ENCODE measurements at places on chromosomes 7 and 10.

DNA sequence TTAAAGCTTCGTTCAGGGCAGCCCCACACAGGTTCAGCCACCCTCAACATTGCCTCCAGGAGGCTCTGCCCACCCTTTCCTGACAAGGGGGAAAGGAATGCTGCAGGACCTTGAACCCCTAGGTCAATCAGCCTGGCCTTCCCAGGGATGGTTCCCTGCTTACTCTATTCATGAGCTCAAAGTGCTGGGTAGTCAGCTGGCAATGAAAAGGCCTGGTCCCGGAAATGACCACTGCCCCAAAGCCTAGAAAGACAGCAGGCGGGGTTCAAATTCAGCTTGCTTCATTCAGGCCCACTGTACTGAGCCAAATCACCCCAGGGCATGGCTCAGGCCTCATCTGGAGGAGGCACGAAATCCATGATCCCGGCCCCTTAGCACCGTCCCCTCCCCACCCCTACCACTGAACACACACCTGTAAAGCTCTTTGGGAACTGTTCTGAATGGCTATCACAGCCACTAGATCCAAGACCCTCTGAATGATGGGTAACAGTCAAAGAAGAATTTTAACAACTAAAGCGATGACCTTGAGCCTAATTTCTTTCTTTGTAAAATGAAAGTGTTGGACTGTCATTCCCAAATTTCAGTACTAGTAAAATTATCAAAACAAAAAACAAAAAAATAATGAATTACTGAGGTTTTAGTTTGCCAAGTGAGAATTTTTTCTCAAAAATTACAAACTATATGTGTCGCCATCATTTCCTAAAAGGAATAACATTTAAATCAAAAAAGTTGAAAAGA is 1.0 kb downstream of the URGCP start:
- DNase-seq = no peak

GRCh38 chr10:7316839-7317238 is 94.0 kb downstream of the SFMBT2 start:
- DNase-seq = no peak

DNA sequence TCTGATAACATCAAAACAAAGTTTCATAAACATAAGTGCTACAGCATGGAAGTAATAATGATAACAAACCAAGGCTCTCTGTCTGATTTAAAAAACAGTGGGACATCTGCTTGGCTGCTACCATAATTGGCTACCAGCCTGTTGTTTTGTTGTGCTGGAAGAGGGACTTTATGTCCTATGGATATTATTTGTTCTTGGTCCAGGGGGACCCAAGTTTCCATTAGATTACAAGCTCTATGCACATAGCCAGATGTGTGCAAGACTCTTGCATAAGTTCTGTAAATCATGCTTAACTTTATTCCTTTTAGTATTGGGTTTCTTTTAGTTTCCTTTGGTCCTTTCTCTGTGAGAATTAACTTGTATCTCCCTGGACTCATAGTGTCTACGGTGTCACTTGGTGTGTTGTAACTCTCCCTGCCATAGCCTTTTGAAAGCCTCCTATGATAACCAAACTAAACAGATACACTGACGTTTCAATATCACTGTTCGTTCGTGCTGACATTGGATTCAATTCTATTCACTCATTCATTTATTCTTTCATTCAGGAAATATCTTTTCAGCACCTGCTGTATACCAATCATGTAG is 41.4 kb upstream of the CD36 start:
- DNase-seq = no peak

- DNase-seq = no peak
Measured at GRCh38 chr10:11832042-11832441, 8.9 kb downstream of the PROSER2 start.

- no peak for DNase-seq
Measured at GRCh38 chr7:35694161-35694783, 663 bp downstream of the HERPUD2 start.

GRCh38 chr7:82388138-82388537 is 55.4 kb downstream of the CACNA2D1 start:
- DNase-seq = no peak

DNA sequence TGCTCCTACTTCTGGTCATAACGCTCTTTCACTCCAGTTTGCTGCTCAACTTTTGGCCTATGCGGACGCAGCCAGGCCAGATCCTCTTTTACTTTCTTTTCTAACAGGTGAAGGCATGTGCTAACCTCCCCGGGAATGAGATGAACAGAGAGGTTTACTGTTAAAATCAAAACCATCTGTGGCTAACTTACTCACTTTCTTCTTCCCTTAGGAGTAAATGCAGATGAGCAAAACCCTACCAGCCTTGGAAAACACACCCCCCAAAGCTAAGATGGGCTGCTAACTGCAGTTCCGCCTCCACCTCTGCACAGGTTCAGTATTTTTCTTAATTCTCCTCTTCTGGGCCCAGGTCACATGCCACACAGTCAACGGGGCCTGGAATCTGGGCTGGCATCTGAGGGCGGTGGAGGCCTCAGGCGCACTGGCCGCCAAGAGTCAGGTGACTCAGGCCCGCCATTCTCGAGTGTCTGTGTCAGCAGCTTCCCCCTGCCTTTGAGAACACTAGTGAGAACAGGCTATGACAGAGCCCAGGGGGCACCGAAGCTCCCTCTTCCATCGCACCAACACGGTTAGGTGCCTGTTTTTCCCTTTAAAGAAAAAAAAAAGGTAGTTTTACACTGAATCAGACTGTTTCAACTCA is 11.1 kb downstream of the FAM53B start:
- DNase-seq = no peak

- no peak for DNase-seq
Measured at GRCh38 chr10:36612436-36612835, 513.0 kb upstream of the ANKRD30A start.

- DNase-seq = peak; percentile 25
Measured at GRCh38 chr10:126041804-126042231, 145.5 kb downstream of the FANK1 start.

DNA sequence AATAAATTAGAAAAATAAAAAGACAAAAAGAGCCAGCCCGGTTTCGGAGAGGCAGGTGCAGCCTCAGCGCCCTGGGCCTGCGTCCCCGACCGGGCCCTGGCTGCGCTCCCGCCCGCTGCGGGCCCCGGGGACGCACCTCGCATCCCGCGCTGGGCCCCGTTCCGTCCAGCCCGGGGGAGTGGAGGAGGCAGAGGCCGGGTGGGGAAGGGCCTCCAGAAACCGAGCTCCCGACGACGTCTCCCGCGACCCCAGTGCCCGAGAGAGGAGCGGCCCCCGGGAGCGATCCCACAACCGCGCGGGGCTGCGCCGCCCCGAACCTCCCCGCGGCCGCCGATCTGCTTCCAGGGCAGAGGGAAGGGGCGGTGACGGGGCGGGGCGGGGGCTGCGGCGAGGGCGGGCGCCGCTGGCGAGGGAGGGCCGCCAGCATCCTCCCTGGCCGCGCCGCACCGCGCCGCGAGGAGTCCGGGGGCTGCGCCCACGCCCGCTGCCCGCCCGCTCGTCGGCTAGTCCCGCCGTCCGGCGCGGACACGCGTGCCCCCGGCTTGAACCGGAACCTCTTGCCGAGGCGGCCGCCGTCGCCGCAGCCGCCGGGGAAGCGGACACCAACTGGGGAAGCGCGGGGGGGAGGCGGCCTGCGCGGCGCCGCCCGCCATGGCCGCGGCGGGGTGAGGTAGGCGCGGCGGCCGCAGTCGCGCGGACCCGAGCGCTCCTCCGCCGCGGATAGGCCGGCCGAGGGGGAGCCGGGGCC is at the start of gene CCNY:
CCNY (plus strand) TSS at position 426 of the 748 bp plus-strand sequence. CDS start 545 bp downstream, outside the sequence.
- no peak for DNase-seq

DNA sequence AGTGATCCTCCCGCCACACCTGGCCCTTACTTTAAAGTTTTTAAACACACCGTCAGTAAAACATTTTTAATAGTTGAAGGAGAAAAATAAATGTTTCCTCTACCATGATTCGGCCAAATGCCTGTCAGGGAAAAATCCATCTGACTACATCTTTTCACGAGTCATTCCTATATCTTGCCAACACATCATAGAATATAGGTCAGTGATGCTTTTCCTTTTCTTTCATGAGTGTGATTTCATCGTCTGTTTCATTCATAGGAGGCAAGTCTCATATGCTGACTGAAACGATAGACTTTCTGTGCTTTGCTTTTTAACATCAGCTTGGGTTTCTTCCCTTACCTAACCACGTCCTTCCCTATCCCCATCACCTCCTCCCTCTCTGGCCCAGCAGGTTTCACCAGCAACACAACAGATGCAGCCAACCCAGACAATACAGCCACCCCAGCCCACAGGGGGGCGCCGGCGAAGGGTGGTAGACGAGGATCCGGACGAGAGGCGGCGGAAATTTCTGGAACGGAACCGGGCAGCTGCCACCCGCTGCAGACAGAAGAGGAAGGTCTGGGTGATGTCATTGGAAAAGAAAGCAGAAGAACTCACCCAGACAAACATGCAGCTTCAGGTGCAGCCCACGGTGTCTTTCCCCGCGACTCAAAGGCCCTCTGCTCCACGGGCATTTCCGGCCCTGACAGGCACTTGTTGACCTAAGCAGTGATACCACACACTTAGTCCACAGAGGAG is 149.2 kb downstream of the TRIL start:
- DNase-seq = no peak

DNA sequence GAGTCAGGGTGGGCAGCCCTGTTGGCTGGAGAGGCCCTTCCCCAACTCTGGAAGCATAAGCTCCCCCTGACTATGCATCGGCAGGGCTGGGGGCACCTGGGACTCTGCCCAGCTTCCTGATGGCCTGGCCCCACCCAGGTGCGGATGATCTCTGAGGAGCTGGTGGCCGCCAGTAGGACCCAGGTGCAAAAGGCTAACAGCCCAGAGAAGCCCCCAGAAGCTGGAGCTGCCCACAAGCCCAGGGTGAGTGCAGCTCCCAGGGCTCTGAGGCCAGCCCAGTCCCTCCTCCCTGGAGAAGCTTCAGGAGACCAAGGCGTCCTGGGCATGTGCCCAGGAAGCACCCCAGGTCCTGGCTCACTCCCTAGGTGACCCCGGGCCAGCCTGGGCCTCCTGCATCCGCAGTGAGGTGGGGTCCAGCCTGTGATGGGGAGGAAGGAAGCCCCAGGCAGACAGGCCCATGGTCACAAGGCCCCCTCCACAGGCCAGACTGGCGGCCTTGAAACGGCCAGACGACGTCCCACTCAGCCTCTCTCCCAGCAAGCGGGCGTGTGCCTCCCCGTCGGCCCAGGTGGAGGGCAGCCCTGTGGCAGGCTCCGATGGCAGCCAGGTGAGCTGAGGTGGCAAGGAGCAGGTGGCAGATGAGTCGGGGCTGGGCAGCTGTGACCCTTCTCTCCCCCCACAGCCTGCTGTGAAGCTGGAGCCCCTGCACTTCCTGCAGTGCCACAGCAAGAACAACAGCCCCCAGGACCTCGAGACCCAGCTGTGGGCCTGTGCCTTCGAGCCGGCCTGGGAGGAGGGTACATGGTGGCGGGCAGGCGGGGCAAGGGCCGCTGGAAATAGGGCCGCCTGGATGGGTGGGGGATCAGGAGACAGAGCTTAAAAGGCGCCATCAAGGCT is 3.0 kb downstream of the LRWD1 start:
- DNase-seq = no peak

GRCh38 chr10:18860631-18861240 is 187.9 kb upstream of the MALRD1 start:
- DNase-seq = no peak

DNA sequence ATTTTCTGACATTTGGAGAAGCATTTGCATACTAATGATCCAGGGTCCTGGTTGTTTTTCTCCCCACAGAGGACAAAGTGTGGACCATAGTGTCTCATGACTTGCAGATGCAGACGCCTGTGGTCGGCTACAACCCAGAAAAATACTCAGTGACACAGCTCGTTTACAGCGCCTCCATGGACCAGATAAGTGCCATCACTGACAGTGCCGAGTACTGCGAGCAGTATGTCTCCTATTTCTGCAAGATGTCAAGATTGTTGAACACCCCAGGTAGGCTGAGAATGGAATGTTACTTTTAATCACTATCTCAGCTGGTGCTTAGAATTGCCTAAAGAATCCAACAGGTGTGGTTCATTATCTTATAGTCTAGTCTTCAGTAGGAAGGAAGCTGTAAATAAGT is 951.5 kb upstream of the C7orf33 start:
- DNase-seq = no peak

DNA sequence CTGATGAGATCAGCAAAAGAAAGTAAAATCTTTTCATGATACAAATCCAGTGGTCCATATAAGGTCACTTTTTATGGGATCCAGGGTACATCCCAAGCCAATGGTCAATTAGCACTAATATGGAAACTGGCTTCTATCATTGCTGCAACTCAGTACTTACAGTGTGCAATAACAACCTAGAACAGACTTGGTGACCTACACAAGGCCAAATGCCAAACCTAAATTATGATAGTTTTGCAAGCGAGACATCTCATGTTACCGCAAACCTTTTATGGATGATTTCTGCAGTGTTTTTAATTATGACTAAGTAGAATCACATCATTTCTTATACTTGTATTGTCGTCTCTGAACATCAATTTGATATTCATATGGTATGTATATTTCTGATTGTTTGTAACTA is 583.5 kb upstream of the SEMA3D start:
- DNase-seq = no peak

- DNase-seq = no peak
Measured at GRCh38 chr7:139044813-139045794, 9.3 kb upstream of the ZC3HAV1L start.

DNA sequence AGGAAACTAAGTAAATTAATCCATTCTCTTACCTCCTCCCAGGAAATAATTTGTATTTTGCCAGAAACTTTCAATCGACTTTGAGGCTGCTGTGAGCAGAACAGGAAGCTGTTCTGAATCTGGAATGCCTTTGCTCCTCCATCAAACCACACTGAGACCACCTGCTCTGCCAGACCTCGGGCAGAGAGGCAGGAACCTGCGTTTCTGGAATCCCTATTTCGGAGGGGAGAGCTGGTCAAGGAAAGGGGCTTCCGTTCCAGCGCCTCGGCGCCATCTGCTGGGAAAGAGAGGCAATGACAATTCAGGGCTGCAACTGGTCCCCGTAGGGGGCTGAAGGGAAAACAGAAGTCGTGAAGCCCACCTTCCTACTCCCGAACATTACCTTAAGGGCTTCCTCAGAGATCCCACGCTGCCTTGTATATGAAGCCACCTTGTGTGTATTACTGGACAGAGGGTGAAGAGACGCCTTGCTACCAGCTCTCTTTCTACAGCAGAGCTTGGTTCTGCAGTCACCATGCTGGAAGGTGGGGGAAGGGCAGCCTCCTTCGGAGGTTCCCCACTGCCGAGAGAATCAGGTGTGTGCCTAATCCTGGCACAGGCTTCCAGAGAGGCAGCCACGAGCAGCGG is 31.2 kb downstream of the ZNF467 start:
- DNase-seq = peak; percentile 69

GRCh38 chr7:115789901-115790300 is 240.7 kb downstream of the TFEC start:
- DNase-seq = no peak

GRCh38 chr10:22560096-22560912 is 154.1 kb downstream of the PIP4K2A start:
- DNase-seq = no peak

DNA sequence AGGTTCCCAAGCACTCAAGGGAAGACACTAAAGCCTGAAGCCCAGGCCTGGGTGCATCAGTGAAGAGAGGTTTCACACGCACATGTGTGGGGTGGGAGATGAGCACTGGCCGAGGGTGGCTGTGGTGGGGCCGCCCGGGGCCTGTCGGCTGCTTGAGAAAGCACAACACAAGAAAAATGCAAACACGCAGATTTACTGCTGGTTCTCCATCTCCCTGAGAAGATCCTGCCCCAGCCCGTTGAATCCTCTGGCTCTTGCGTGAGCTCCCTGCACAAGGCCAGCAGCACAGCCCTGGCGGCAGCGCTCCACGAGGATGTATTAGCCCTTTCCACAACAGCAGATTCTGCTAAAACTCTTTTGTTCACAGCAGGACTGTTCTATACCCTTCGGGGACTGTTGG is 6.2 kb downstream of the ZNF511 start:
- no peak for DNase-seq

- DNase-seq = no peak
Measured at GRCh38 chr7:39051707-39052106, 74.0 kb downstream of the POU6F2 start.
